Activated gamma-delta T cell (primary cell): ENCODE measurements at places on chromosomes 5 and 9.
A peak's percentile ranks its signal among the peaks of the same experiment; 100 is the strongest.

- no peak for DNase-seq
Measured at GRCh38 chr5:120703918-120704587, 240.0 kb downstream of the PRR16 start.

- DNase-seq, result no peak
Measured at GRCh38 chr9:16833296-16833835, 37.1 kb downstream of the BNC2 start.

DNA sequence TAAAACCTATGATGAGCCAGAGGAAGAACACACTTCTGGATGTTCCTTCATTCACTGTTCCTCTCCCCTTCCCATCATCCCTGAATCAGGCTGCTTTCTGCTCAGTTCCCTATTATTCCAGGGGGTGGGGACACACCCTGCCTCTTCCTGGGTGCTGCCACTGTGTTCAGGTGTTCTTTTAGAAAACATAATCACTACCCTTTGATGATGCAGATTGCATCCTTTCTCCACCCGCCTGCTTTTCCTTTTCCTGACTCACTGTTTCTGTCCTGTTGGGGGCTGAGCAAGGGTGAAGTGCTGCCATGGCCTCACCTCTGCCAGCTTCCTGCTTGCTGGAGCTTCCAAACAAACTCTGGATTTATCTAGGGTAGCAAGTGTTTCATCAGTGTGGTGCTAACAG, 331.9 kb upstream of the GRIA1 start:
- DNase-seq, result no peak

GRCh38 chr5:40383749-40384651, 295.7 kb upstream of the PTGER4 start:
- no peak for DNase-seq

GRCh38 chr5:95825495-95825894, 3.0 kb upstream of the GLRX start:
- no peak for DNase-seq

DNA sequence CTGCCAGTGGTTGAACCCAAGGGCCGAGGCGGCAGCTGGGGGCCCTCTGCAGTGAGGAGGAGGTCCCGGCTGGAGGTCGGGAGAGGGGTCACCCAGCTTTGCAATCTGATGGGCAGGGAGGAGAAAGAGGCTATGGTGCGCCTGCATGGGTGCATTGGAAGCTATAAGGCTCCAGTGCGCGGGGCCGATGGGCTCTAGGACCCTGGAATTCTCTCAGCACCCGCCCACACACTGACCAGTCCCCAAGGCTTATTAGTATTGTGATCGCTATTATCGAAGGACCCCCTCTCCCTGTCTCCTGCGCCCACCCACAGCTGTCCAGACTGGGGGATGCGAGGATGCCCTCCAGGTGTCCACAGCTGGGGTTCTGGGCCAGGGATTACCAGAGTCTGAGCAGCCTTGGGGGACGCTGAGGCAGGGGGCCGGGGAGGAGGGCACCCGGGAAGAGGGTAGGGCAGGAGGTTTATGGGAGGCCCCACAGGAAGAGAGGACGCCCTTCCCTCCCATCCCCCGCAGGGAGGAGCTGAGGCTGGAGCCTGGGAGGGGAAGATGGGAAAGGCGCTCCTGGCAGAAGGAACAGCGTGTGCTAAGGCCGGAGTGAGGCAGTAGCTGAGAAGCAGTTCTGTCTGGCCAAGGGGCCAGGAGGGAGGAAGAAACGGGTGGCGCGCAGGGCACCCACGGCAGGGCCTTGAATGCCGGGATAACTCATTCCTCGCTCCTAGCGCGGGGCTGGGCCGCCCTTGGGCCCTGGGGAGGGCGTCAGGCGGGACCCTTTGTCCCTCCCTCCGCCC, 24.2 kb downstream of the C9orf50 start:
- no peak for DNase-seq

- no peak for DNase-seq
Measured at GRCh38 chr5:7391814-7392692, 3.9 kb upstream of the ADCY2 start.

- DNase-seq, result no peak
Measured at GRCh38 chr5:10695055-10695649, 65.9 kb downstream of the DAP start.

DNA sequence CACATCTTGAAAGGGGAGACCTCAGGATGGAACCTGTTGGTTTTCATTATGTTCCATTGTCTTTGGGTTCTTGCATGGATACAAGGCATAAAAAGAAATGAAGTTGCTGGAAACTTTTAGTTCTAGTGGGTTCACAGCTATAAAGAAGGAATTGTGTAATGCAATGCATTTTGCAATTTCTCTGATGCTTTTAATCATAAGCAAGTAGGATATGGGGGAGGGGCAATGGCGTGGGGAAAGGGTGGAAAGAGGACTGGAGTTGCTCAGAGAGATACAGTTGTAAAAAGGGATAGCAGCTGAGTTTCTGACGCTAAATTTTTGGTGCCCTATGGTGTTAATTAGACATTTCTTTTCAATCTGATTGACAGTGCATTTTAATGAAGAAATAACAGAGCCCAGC, 88.6 kb upstream of the FANCC start:
- no peak for DNase-seq

DNA sequence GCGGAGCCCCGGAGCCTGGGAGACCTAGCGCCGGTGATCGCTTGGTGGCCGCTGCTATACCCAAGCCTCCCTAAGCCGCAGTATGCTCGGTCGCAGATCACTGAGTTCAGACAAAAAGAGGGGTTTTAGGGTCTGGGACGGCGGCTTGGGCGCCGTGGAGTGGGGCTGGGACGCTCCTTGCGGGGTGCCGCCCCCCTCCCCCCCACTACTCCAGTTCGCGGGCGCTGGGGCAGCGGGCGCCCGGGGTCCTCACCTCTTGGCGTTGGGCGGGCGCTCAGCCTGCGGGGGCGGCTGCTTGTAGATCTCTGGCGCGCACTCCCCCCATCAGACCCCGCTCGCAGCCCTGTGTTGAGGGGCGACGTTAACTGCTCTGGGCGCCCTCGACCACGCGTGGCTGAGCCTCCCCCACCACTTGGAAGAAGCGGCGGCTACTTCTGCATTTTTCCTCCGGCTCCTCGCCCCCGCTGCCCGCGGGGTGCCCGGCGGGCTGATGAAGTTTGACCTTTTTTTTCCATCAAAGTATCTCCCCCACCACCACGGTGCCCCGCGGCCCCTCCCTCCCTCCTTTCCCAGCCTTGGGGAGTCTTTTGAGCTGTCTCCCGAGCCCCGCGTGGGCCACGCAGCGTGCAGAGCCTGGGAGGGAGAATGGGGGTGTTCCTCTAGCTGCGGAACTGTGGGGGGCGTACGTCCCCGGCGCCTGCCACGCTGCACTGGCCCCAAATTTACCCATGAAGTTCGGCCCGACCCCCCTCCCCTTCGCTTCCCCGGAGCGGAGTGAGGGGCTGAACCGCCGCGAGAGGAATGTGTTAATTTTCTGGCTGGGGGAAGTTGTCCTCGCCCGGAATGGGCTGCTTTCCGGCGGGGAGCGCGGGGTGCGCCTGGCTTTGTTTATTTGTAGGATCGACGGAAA, 1.2 kb downstream of the CXXC5 start:
- peak; percentile 17 for DNase-seq

GRCh38 chr9:91410161-91410560, 13.5 kb downstream of the NFIL3 start:
- DNase-seq, result no peak

- DNase-seq, result no peak
Measured at GRCh38 chr5:18397371-18397770, 763.1 kb downstream of the TAF11L14 start.

DNA sequence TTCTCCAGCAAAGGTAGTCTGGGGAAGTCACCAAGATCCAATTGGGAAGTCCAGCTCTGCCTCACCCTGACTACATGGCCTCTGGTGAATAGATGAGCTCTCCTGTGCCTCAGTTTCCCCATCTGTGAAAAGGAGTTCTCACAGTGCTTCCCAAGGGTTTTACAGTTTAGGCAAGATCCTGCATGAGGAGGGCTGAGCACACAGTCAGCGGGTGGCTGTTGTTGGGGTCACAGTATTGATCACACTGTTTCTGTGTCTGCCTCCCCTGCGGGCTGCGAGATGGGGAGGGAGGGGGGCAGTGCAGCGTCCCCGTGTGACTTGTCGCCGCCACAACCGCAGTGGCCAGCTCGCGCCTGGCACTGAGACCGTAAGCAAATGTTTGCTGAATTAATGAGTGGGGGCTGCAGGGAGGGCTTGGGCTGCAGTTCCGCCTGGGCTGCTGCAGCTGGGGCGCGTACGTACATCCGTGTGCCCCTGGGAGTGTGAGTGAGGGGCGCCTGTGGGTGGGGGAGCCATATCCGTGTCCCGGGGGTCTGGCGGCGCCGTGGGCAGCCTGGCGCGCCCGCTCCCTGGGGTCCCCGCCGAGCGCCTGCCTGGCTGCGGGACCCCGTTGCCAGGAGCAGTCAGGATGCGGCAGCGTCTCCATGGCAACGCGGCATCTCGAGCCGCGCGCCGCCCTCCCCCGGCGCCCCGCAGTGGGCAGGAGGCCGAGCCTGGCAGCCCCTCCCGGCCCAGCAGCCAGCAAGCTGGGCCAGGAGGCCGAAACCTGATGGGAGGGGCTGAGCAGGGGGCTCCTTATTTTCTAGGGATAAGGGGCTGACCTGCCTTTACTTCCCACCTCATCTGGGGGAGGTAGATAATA, 31.4 kb upstream of the PSD2 start:
- DNase-seq, result peak; percentile 21

DNA sequence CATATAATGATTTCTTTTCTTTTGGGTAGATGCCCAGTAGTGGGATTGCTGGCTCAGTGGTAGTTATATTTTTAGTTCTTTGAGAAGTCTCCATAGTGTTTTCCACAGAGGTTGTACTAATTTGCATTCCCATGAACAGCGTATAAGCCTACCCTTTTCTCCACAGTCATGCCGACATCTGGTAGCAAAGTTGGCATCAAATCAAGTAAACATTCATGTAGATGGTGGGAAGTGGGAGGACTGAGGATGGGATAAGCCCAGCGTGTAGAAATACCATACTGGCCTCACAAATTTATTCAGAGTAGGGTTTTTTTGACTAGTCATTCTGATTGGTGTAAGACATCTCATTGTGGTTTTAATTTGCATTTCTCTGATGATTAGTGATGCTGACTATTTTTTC, 115.4 kb downstream of the EGFLAM start:
- no peak for DNase-seq

DNA sequence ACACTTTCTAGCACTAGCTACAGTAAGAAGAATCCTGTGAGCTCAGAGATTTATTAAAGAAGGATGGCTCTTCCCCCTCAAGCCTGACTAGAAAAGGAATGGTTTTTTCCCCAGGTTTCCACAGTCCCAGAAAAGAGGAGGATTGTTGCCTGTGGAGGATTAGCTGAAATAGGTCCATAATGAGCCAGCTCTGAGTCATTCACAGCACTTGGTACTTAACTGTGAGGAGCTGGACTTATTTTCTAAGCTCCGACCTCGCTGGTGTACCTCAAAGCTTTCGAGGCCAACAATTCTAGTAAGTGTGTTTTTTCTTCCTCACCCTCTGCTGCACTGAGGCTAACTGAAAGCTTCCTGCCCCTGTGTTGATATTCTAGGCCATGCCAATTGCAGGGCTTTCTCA, 222.5 kb upstream of the IL12B start:
- DNase-seq, result no peak

- DNase-seq, result no peak
Measured at GRCh38 chr9:89486681-89487080, 11.2 kb downstream of the SEMA4D start.

- DNase-seq, result no peak
Measured at GRCh38 chr5:66222455-66222854, 78.4 kb downstream of the SREK1 start.

- no peak for DNase-seq
Measured at GRCh38 chr9:113349066-113349444, 286 bp upstream of the BSPRY start.
